ENCODE measurements at places on chromosomes 6 and 20.

GRCh38 chr6:42007286-42008137 is 42.8 kb upstream of the TAF8 start:
- DNase-seq: no peak

DNA sequence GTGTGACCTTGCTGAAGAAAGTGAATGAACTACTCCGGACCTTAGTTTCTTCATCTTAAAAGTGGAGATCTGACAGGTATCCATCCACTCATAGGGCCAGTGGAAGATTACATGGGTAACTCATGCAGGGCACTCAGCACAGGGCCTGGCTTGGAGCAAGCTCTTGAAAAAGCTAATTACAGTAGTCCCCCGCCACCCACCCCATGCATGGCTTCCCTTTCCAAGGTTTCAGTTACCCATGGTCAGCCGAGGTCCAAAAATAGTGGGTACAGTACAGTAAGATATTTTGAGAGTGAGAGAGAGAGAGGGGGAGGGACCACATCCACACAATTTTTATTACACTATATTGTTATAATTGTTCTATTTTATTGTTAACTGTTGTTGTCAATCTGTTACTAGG is 7.1 kb upstream of the PMEPA1 start:
- no peak for DNase-seq

GRCh38 chr20:25148181-25148981 is 47.1 kb upstream of the ENTPD6 start:
- peak; percentile 32 for DNase-seq

DNA sequence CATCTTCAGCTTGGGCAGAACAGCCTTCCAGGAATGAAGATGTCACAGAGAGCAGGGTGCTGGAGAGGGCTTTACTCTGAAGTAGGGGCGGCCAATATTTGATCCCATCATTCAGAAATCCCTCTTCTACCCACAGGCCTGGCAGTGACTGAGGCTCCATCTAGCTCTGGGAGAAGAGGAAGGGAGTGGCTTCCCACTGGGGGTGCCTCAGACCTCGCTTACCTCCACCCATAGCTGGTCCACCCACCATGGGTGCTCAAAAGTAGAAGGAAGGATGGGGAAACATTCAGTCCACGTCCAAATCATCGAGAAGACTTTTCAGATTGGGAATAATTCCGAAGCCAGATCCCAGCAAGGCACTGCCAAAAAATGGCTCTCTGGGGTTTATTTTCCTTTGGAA is 11.8 kb upstream of the THBD start:
- no peak for DNase-seq

DNA sequence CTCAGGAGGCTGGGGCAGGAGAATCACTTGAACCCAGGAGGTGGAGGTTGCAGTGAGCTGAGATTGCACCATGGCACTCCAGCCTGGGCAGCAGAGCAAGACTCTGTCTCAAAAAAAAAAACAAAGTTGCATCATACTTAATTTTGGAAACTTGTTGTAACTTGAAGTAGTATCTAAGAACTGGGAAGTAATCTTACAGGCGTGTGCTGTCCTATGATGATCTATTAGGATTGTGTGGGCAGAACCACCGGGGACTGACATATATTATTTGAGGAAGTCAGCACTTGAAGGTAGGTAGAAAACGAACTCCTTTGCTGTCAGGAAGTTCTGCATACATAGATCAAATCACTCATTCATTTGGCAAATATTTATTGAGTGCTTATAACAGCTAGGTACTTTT is 188.5 kb downstream of the ZNF217 start:
- no peak for DNase-seq

- DNase-seq: no peak
Observed at GRCh38 chr20:45346291-45346718, 1.9 kb downstream of the SDC4 start.

GRCh38 chr20:14616003-14616402 is 278.6 kb upstream of the FLRT3 start:
- no peak for DNase-seq

GRCh38 chr6:21478883-21479539 is 114.5 kb upstream of the SOX4 start:
- no peak for DNase-seq

DNA sequence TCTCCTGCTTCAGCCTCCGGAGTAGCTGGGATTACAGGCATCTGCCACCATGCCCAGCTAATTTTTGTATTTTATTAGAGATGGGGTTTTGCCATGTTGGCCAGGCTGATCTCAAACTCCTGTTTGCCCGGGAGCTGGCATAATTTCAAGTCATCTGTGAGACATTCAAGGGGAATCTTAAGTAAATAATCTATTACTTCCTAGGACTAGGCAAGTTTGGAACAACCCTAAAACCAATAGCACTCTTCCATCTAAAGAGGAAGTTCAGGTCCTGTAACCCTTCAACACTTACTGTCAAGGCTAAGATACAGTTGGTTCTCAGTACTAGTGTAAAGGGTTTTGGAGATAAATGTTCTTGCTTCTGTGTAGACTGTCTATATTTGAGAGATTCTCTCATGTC is 267.8 kb upstream of the IRAK1BP1 start:
- no peak for DNase-seq

- DNase-seq: no peak
Observed at GRCh38 chr6:165621940-165622339, 41.1 kb downstream of the PDE10A start.

DNA sequence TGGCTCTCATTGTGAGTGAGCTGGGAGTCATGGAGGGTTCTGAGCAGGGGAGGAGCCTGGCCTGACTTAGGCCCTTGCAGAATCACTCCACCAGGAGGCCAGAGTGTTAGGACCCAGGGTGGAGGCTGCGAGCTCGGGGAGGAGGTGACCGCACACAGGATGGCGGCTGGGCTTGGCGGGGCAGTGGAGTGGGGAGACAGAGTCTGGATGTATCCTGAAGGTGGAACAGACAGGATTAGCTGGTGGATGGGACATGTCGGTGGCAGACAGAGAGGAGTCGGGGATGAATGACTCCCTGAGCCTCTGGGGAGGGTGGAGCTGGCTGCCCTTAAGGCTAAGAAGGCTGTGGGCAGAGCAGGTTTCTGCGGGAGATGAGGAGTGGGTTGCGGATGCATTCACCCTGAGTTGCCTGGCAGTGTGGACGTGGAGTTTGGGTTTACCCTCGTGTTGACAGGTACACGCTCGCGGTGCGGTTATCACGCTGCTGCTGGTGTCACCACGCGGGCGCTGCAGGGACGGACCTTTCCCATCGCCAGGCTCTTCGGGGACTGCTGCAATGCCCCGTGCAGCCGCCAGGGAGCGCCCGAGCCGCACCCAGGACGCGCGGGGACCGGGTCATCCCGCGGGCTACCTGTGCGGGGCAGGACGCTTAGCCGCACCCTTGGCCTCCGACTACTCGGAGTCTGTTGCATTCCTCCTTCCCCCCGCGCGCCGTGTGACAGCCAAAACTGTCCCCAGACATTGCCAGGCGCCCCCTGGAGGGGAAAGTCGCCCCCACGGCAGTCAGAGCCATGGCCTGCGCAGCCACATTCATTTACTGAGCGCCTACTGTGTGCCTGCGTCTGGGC is 43.0 kb upstream of the PTGIS start:
- peak; percentile 69 for DNase-seq

GRCh38 chr6:102411796-102412195 is 1018.3 kb downstream of the GRIK2 start:
- no peak for DNase-seq

DNA sequence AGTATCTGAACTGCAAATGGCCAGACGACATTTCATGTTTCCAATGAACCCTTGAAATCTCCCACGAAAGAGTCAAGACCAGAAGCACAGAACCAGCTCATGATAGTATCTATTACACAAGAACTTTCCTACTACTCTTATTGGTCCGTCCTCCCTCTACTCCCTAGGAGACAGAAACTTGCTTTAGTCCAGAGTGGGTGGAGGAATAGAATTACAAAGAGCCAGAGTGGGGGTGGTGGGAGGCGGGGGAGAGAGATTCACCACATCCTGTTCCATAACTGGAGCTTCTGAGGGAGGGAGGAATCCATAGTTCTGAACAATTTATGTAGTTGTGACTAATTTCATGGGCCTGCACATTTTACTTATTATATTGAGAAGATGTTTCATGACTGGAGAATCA is 18.5 kb upstream of the WFDC10A start:
- peak; percentile 48 for DNase-seq

DNA sequence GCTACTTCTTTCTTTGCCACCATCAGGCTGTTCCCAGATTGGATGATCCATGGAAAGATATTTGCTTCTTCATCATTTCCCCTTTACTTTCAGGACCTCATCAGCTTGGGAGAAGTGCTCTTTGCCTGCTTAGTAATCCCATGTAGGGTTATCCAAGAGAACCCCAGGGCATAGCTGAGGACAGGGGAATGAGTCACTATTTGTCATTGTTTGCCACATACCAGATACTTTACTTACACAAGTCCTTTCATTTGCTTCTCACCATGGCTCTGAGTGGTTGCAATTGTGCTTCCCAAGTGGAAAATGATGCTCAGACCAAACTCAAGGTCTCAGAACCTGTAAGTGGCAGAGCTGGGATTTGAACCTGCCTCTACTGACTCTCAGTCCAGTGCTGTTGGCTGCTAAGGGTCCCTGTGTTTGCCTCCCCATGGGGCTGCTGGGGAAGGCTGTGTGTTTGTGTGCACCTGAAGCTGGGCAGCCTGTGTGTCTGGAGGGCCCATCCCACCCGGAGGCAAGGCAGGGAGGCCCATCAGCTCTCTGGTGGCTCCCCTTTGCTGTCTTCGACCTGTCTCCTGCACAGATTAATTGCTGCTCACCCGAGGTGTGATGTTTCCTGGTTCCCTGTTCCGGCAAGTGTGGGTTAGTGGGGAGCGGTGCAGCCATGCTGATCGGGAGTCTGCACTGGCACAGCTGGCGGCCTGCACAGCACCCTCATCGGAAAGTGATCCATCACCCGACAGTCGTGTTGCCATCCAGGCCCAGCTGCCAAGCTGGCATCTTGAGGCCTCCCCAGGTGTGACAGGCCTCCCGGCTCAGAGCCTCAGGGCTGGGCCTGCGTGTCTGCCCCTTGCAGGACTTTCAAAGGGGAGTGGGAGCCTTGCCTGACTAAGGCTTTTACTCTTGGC is 228.8 kb downstream of the DHX35 start:
- DNase-seq: no peak

DNA sequence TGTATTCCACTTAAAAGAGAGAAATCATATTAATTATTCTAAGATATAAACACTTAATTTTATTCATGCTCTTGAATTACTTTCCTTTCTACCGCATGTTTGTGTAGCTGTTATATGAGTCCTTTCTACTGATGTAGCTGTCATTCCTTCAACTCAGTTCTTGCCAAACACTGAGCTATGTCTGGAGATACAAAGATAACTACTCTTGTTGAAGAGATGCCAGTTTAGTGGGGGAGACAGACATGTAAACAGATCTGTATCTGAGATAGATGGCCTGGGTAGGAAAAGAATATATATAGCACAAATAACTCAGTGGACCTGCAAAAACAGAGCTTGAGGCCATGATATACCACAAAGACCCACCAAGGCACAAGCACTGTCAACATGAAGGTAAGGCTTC is 157.3 kb downstream of the BTBD9 start:
- DNase-seq: no peak

- no peak for DNase-seq
Observed at GRCh38 chr6:86756640-86757229, 180.6 kb upstream of the HTR1E start.

Measured in stimulated activated CD4-positive, alpha-beta T cell treated with anti-CD3 and anti-CD28 coated beads, TNF-alpha, amount 100 ng/mL, for 48 hours (primary cell).